ENCODE measurements at places on chromosomes 4 and X. TPM values are rescaled to one million over a fixed set of nuclear protein-coding genes. Genes with fewer than 3 reads are reported as not detected.

- H3K36me3 ChIP-seq, result no peaks in the 10 kb centered on the region
- no peak overlapping the region for H3K4me3 ChIP-seq
- DNase-seq, result no peak
- no peaks in the 10 kb centered on the region for H3K27me3 ChIP-seq
- no peaks in the 10 kb centered on the region for H3K4me1 ChIP-seq
- no peak overlapping the region for H3K27ac ChIP-seq
Observed at GRCh38 chr4:186020793-186021407, 48.1 kb upstream of the TLR3 start.

GRCh38 chrX:14356401-14356800 is 172.9 kb upstream of the GLRA2 start:
- H3K4me3 ChIP-seq, result no peak overlapping the region
- no peaks in the 10 kb centered on the region for H3K4me1 ChIP-seq
- H3K27me3 ChIP-seq, result no peaks in the 10 kb centered on the region
- no peaks in the 10 kb centered on the region for H3K36me3 ChIP-seq
- no peak for DNase-seq

DNA sequence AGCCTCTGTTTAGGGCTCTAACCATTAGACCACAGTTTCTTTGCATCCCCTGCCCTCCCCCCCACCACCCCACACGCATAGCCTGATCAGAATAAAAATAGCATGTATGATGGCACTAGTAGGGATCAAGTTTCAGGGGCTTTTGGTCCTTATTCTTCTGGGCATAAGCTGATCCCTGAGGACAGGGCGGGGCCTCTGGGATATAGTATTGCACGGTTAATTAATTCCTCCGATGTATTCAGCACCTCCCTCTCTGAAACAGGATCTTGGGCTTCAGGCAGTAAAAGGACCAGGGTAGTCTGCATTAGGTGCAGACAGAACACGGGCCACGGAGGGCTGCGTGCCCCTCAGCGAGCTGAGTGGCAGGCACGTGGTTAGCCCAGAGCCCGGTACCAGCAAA is 57.1 kb downstream of the ELF4 start:
- H3K27me3 ChIP-seq, result no peaks in the 10 kb centered on the region
- H3K4me3 ChIP-seq, result no peak overlapping the region
- no peak overlapping the region for H3K27ac ChIP-seq
- DNase-seq, result no peak
- peaks cover 3% of the 10 kb centered on the region for H3K36me3 ChIP-seq

GRCh38 chrX:148069759-148070503 is 88.8 kb downstream of the FMR1NB start:
- no peak for DNase-seq
- no peaks in the 10 kb centered on the region for H3K36me3 ChIP-seq
- H3K4me3 ChIP-seq, result no peak overlapping the region
- H3K4me1 ChIP-seq, result no peaks in the 10 kb centered on the region
- H3K27me3 ChIP-seq, result peaks cover 7% of the 10 kb centered on the region
- H3K27ac ChIP-seq, result no peak overlapping the region

GRCh38 chrX:103212749-103213457 is 2.0 kb upstream of the BEX4 start:
- H3K27ac ChIP-seq, result no peak overlapping the region
- peaks cover 9% of the 10 kb centered on the region for H3K4me1 ChIP-seq
- DNase-seq, result no peak
- peaks cover 5% of the 10 kb centered on the region for H3K27me3 ChIP-seq
- H3K4me3 ChIP-seq, result no peak overlapping the region
- H3K36me3 ChIP-seq, result no peaks in the 10 kb centered on the region

DNA sequence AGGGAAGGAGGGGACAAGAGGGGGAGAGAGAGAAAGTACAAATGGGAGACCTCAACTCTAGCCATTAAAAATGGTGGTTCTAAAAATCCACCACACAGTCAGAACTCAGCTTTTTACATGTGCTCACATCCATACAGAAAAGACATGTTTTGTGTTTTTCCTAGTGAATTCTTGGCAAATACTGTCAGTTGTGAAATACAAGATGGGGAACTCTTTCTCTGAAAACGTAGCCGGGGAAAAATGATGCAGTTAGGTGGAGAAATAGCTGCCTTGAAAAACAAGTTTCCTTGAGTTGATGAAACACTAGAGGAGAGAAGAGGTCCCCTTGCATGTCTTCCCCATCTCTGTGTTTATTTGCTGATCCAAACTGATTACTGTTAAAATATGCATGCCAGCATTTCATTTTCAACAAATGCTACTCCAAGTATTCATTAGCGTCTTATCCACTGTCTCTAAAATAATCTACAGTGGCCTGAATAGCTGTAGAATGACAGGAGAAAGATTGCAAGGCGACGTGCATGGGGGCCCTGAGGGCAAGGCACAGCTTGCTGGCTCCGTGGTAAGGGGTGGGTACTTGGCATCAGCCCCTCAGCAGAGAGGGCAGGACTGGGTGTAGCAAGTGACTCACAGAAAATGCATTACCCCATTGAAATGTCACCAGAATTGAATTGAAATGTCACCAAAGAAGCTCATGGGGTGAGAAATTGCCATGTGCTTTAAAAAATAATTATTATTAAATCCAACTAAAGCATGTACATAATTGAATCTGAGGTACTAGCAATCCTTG is 48.1 kb upstream of the TBL1X start:
- H3K27ac ChIP-seq, result no peak overlapping the region
- no peak for DNase-seq
- no peaks in the 10 kb centered on the region for H3K36me3 ChIP-seq

- H3K4me1 ChIP-seq, result no peaks in the 10 kb centered on the region
- no peak for DNase-seq
- no peaks in the 10 kb centered on the region for H3K36me3 ChIP-seq
- H3K27ac ChIP-seq, result no peak overlapping the region
Observed at GRCh38 chr4:156962528-156962974, 9.0 kb downstream of the PDGFC start.

DNA sequence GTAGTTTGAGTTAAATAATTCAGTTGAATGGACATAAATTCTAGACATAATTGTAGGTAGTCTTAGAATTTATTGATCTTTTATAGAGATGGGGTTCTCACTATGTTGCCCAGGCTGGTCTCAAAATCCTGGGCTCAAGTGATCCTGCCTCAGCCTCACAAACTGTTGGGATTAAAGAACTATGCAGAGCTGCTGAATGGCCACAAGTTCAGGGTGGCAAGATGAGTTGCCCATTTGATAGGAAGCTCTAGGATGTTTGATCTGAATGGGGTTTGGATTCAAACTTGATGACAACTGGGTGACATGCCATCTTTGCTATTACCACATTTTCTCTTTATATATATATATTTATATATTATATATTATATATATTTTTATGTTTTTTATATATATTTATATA is 3.6 kb downstream of the RPL36A start:
- peaks cover 31% of the 10 kb centered on the region for H3K4me1 ChIP-seq
- H3K4me3 ChIP-seq, result no peak overlapping the region

DNA sequence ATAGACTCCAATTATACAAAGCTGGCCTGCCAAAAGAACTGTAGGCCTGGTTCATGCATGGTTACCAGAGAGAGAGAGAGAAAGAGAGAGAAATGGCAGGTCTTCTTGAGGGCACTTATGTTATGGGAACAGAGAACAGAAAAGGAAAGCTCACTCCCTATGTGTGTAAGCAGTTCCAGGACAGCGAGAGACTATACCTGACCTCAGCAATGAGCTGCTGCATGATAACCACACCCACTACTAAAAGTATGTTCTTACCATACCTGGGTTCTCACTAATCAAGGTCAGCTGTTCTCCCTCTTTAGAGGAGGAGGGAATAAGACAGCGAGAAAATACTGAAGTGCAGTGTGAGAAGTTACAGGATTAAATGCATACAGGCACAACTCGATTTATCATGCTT is 583.3 kb downstream of the GBA3 start:
- no peaks in the 10 kb centered on the region for H3K36me3 ChIP-seq
- H3K27me3 ChIP-seq, result peaks cover 2% of the 10 kb centered on the region
- no peak overlapping the region for H3K27ac ChIP-seq

- no peaks in the 10 kb centered on the region for H3K4me1 ChIP-seq
- no peak overlapping the region for H3K4me3 ChIP-seq
- H3K27ac ChIP-seq, result no peak overlapping the region
- no peaks in the 10 kb centered on the region for H3K36me3 ChIP-seq
- H3K27me3 ChIP-seq, result peaks cover 5% of the 10 kb centered on the region
Observed at GRCh38 chrX:23372220-23372902, 37.7 kb downstream of the PTCHD1 start.

GRCh38 chr4:8540586-8540985 is 39.6 kb upstream of the GPR78 start:
- no peak overlapping the region for H3K4me3 ChIP-seq
- H3K4me1 ChIP-seq, result peaks cover 2% of the 10 kb centered on the region
- H3K27ac ChIP-seq, result no peak overlapping the region
- no peaks in the 10 kb centered on the region for H3K36me3 ChIP-seq
- H3K27me3 ChIP-seq, result no peaks in the 10 kb centered on the region
- no peak for DNase-seq

DNA sequence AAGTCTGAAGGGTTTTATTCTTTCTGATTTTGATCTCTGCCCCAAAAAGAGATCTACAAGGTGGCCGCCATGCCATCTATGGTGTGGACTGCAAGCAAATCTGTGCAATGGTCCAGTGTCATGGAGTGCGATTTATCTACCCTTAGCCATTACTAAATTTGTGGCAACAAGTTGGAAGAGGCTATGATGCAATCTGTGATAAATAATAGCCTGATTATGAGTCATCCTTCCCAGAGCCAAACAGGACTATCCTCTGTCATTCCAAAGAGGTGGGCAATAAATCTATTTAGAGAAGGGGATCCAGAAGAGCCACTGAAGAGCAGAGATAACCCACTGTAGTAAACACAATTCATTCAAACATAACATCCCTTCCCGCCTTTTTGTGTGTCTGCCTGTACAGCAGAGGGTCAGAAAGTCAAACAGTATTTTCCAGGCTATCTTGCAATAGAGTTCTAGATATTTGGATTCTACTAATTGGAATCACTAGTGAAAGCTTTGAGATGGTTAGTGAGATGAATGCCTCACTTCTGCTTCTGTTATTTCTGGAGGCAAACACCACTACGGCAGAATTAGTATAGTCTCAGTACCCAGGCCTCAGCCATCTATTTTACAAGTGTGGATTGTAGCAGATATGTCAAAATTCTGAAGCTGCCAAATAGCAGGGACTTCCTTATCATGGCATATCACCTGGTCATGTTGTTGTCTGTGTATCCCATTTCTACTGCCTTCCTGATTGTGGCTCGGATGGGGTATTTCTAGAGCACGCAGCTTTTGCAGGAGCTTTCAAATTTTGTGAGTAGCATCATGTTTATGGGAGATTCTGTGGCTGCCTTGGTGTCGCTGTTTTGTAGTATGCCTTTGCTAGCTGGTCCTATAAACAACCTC is 192.0 kb downstream of the SMIM20 start:
- no peak overlapping the region for H3K4me3 ChIP-seq
- no peak overlapping the region for H3K27ac ChIP-seq
- H3K36me3 ChIP-seq, result peaks cover 4% of the 10 kb centered on the region
- peaks cover 10% of the 10 kb centered on the region for H3K4me1 ChIP-seq
- peaks cover 5% of the 10 kb centered on the region for H3K27me3 ChIP-seq

DNA sequence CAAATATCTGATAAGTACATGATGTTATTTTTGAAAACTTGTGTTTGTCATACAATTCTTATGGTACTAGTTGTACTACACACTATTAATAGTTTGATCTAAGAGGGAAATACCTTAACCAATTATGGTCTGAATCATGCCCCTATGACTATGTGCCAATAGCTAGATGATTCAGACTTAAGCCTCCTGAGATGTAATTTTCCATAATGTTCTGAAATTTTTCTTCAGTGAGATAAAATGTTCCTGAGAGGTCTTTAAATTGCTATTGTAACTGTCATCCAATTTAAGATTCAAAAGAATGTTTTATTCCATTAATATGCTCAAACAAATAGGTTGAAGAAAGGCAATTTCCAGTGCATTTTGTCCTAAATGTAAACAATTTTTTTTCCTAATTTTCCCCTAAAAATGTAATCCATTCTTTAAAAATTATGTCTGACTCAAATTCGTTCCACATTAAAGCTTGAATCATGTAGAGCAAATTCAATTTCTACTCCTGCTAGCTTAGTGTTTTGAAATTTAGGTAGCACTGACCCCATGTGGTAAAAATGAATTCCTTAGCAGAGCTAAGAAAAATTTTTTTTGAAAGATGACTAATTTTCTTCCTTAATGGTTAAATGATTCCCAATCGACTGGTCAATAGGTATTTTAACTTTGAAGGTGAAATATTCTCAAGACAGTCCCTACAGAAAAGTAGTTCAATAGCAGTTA is 49.1 kb downstream of the APOOL start:
- H3K27ac ChIP-seq, result no peak overlapping the region
- no peak overlapping the region for H3K4me3 ChIP-seq
- H3K27me3 ChIP-seq, result no peaks in the 10 kb centered on the region
- no peaks in the 10 kb centered on the region for H3K4me1 ChIP-seq
- H3K36me3 ChIP-seq, result peaks cover 3% of the 10 kb centered on the region
- DNase-seq, result no peak

DNA sequence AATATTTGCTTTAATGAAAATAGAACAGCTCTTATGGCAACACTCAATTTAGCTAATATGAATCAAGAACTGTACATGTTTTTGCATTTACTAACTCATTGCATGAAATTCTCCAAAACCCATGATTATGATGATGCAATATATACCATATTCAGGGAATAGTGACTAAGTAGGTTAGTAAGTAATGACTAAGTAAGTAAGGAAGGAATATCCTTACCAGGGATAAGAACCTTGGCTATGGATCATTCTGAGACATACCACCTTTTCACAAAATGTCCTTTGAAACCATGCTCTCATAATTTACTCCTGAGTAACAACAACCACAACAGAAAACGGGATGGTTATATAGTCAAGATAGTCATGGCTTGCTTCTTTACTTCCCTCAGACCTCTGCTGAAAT is 1513.0 kb downstream of the STIM2 start:
- no peak overlapping the region for H3K4me3 ChIP-seq
- no peak for DNase-seq
- H3K27ac ChIP-seq, result no peak overlapping the region

- no peak for DNase-seq
- no peak overlapping the region for H3K4me3 ChIP-seq
- H3K27me3 ChIP-seq, result no peaks in the 10 kb centered on the region
- no peak overlapping the region for H3K27ac ChIP-seq
- no peaks in the 10 kb centered on the region for H3K36me3 ChIP-seq
- no peaks in the 10 kb centered on the region for H3K4me1 ChIP-seq
Observed at GRCh38 chr4:156534205-156534604, 437.4 kb downstream of the PDGFC start.

CLDN2 gene
- total RNA-seq, result not detected

CXCL11 gene
- total RNA-seq, result not detected

HNRNPDL gene
- 319 TPM for total RNA-seq

PNMA5 gene
- total RNA-seq, result 0.17 TPM

MCF2 gene
- 0.69 TPM for total RNA-seq

PABPC5 gene
- not detected for total RNA-seq

MAGED4B gene
- 3.2 TPM for total RNA-seq

MAP3K15 gene
- 0.43 TPM for total RNA-seq

Data from activated naive CD8-positive, alpha-beta T cell treated with anti-CD3 and anti-CD28 coated beads, Interleukin-2, amount 10 ng/mL, durations not matched to agents 7 days and 5 days (primary cell).